ENCODE measurements at places on chromosomes 7 and 10.

DNA sequence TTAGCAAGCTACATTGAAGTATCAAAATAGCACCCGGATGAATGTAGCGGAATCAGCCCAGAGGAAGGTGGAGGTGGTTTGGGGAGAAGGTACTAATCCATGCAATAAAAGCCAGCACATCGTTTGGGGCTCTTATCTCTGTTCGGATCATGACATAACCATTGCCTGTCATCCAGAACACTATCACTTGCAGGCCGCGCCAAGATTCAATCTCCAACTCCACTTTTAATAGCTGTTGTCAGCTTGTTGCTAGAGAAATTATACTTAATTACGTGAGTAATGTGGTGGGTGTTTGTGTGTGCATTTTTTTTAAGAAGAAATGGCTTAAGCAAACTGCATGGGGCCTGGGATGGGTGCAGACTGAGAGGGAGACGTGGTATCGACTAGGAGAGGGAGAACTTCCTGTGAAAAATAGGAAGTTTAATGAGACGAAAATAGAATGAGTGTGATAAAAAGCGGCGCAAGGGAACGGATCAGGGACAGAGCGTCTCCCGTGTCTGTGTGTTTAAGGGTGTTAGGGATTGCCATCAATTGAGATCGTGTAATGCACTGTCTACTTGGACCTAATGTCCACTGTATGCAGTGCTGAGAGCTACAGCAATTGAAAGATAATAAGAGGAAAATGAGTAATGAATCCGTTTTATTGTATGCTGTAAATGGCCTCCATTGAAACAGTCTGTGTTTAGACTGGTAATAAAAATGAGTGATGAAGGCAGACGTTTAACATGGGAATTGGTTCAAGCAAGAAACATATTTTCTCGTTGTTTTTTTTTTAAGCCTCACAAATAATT, 27.6 kb upstream of the SFMBT2 start:
- no peak for DNase-seq

GRCh38 chr10:124366825-124367224, 51.9 kb downstream of the OAT start:
- DNase-seq = no peak

- no peak for DNase-seq
Measured at GRCh38 chr10:65751896-65752295, 1173.9 kb upstream of the LRRTM3 start.

DNA sequence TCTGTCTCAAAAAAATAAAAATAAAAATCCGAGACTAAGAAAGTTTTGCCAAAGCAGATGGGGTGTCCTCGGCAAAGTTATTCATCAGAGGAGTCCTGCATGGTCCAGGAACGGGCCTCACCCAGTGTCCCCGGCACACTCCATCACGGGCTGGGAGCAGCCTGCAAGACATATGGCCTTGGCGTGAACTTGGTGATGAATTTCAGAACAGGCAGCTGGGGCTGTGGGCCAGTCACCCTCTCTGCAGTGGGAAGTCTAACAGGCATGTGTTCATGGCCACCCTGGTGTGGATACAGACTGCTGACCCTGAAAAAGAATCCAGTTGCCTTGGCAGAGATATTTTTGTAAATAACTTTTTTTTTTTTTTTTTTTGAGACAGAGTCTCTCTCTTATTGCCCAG, 34.7 kb downstream of the NPTX2 start:
- DNase-seq = no peak

- no peak for DNase-seq
Measured at GRCh38 chr10:18297659-18298058, 157.4 kb downstream of the CACNB2 start.

- DNase-seq = no peak
Measured at GRCh38 chr7:149278396-149278795, 16.4 kb downstream of the ZNF783 start.

DNA sequence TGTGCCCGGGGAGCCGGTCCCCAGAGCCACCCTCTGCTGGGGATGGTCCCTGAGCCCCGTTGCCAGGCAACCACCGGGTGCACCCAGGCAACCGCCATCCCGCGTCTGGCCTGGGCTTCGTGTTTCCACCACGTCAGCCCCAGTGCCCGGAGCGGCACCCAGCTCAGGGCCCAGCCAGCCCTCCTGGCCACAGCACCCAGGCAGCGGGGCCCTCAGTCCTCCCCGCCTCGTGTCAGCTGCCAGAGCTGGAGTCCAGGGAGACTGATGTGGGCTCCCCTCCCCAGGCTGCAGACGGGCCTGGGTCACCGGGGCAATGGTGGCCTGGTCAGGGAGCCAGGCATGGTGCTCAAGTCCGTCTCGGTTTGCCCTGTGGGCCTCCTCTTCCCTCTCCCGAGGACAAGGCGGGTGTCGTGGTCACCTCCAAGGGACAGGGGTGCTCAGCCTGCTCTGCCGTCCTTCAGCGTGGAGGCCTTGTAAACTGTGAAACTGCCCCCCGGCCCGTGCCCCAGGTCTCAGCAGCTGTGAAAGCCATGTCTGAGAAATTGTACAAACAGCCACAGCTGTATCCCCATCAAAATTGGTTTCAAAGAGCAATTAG, 72.5 kb downstream of the MICALL2 start:
- no peak for DNase-seq

- peak; percentile 62 for DNase-seq
Measured at GRCh38 chr7:151110941-151111645, 24.8 kb downstream of the AGAP3 start.

DNA sequence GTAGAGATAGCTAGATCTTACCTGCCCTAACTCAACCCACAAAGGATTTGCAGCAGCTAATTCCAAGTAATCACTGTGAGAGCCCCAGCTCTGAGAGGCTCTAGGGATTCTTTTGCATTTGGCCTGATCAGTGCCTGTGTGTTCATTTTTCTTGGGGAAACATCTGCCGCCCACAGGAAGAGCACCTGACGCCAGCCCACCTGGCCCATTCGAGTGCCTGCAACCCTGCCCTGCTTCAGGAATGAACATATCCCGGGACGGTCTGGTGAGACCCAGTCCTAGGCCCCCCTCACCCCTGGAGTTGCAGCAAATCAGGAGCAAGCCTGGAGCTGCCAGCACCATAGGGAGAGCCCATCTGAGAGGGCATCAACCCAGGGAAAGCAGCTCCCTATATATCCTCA, 38.8 kb downstream of the GSDME start:
- no peak for DNase-seq

DNA sequence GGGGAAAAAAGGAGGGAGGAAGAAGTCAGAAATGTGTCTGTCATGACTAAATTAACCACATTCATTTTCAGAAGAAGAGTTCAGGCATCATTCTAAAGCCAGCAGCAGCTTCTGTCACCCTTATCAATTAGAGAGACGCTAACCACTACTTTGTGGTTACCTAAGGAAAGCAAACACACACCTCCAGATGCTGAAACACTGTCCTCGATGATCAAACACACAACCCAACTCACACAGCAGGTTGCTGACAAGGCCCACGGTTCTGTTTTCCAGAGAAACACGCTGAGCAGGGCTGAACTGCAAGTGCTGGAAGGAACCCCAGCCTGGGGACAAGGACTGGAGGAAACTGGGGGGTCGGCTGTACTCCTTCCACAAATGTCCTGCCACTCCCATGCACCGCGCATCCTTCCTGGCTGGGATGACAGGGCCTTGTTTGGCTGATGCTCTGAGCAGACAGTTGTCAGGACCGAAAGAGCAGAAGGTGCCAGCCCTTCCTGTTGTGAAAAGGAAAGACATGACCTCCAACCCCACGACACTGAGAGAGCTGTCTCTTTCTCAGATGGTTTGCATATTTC, 36.6 kb downstream of the PRKCQ start:
- no peak for DNase-seq

- DNase-seq = no peak
Measured at GRCh38 chr7:52017802-52018679, 701.4 kb upstream of the COBL start.

DNA sequence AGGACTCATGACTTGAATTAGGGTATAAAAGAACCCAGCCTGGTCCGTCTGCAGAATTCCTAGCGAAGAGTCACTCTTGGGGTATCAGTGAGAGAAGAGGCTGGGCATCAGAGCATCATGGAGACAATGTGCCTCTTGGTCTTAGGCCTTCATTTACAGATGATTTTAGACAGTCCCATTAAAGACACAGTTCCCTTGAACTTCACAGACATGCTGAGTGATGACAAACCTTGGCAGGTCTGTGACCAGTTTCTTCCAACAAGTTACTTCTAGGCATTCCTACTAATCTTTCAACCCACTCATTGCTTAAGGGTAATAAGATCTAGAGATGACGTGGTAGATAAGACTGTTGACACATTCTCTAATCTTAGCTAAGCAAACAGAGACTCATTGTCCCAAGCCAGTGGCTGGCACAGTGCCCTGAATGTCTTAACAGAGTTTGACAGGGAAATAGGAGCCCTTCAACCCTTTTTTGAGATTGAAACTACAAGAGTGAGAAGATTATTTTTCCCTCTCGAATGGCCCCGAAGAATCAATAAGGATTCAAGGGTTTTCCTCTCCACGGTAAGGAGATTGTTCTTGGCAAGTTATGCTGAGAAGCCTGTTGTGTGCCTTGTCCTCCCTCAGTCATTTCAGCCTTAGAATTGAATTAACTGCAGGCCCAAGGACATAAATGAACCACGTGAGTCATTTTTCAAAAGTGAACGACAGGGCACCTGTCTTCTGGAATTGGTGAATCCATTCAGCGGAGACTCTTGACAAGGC, 281.1 kb downstream of the CCDC3 start:
- peak; percentile 92 for DNase-seq
